ENCODE measurements at places on chromosomes 1 and 21. TPM values are rescaled to one million over a fixed set of nuclear protein-coding genes. Genes with fewer than 3 reads are reported as not detected.

Gene CCDC27
- total RNA-seq, result not detected

Gene AXDND1
- total RNA-seq, result not detected

Gene RNF223
- not detected for total RNA-seq

Gene TSPAN1
- total RNA-seq, result not detected

Gene TMEM81
- total RNA-seq, result 3.1 TPM

Gene OLFML3
- 0.40 TPM for total RNA-seq

Gene LCE2B
- not detected for total RNA-seq

Gene ETV3L
- total RNA-seq, result 0.26 TPM

Gene FNDC10
- 1.4 TPM for total RNA-seq

Gene POU3F1
- 0.11 TPM for total RNA-seq

Gene ACTN2
- 0.06 TPM for total RNA-seq

Gene KCNK1
- 3.4 TPM for total RNA-seq

Gene DIP2A
- 49.3 TPM for total RNA-seq

Gene HMGCS2
- total RNA-seq, result not detected

Gene HSPB7
- not detected for total RNA-seq

Gene BRDT
- total RNA-seq, result not detected

Gene DMRTA2
- not detected for total RNA-seq

Gene MYCL
- 0.09 TPM for total RNA-seq

Gene PLA2G4A
- total RNA-seq, result 0.22 TPM

Gene GCSAML
- total RNA-seq, result not detected

Gene PLA2G2F
- not detected for total RNA-seq

Gene TNFSF4
- 2.0 TPM for total RNA-seq

Gene VCAM1
- total RNA-seq, result not detected

Gene COPA
- total RNA-seq, result 136 TPM

Gene KRTAP12-2
- not detected for total RNA-seq

Gene EPHA10
- total RNA-seq, result 1.7 TPM

Gene ARHGAP30
- total RNA-seq, result 207 TPM

Gene CALML6
- total RNA-seq, result 1.7 TPM

Gene PALMD
- not detected for total RNA-seq

Gene SPRTN
- total RNA-seq, result 6.7 TPM

Gene TAS1R3
- total RNA-seq, result 1.1 TPM

Gene OR2L8
- total RNA-seq, result not detected

Gene GRHL3
- total RNA-seq, result not detected

Gene PCBP3
- 11.6 TPM for total RNA-seq

Gene RCAN1
- total RNA-seq, result 6.3 TPM

Gene SEMA4A
- 1.8 TPM for total RNA-seq
